ENCODE measurements at places on chromosomes 4 and X. TPM values are rescaled to one million over a fixed set of nuclear protein-coding genes. Genes with fewer than 3 reads are reported as not detected.

DCLK2 gene
- 234 TPM for polyA plus RNA-seq

KIF4A gene
- polyA plus RNA-seq = 9.4 TPM

SORCS2 gene
- polyA plus RNA-seq = 24.8 TPM

MAGEC3 gene
- not detected for polyA plus RNA-seq

ZNF330 gene
- polyA plus RNA-seq = 43.5 TPM

SLC49A3 gene
- polyA plus RNA-seq = 1.6 TPM
